Stimulated activated CD8-positive, alpha-beta memory T cell treated with anti-CD3 and anti-CD28 coated beads, Interleukin-4, amount 100 ng/mL, for 48 hours (primary cell): ENCODE measurements at places on chromosomes 4 and X.
A peak's percentile ranks its signal among the peaks of the same experiment; 100 is the strongest.

- DNase-seq: no peak
Measured at GRCh38 chr4:6668391-6668790, 25.3 kb upstream of the S100P start.

GRCh38 chrX:24002792-24003191 is 24.2 kb downstream of the KLHL15 start:
- DNase-seq: no peak

DNA sequence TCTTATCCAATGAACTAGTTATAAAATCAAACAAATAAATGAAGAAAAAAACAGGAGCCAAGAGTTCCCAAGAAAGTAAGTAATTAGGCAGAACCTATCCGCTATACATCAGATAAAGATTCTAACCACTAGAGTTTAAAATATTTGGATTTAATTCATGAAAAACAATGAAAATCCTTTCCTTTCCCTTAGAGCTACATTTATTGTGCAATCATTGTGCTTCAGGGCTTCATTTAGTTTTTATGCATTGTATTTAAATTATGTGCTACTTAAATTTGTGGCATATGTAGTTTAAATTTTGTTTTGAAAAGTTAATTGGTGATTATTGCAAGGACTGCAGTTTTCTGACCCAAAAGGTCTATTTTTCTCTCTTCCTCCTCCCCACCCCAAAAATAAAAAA is 17.9 kb downstream of the GNRHR start:
- no peak for DNase-seq

- peak; percentile 28 for DNase-seq
Measured at GRCh38 chrX:103464072-103464773, 55.1 kb downstream of the RAB40A start.

DNA sequence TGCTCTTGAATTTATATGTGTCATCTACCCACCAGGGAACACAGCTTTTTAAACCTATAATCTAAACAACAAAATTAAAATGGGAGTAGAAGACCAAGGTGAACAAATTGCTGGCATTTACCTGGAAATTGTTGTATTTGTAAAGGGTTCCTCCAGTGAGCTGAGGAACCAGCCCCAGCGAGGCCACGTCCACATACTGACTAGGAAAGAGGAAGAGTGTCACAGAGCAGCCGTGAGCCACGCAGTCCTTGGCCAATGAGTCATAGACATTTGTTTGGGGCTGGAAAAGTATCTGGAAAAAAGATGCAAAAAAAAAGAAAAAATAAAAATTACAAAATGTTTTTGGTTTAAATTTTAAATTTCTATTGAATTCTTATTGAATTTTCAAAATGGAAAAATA is 58.7 kb downstream of the METTL14 start:
- no peak for DNase-seq

- no peak for DNase-seq
Measured at GRCh38 chr4:147060151-147060931, 114.7 kb upstream of the TTC29 start.

DNA sequence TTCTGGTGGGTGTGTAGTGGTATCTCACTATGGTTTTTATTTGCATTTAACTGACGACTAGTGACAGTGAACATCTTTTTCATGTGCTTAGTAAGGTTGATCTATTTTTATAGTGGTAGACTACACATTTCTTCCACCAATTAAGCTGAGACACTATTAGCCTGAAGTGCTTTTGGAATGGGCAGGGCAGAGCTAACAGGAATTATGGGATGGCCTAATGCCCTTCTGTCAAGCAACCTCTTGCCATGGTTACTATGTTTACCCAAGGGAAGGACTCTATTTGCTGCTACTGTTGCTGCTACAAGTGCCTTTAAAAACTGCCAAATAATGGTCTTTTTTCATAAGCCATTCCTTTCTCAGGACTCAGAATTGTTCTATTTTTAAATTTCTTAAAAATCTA is 676.7 kb upstream of the ACTRT1 start:
- no peak for DNase-seq

GRCh38 chrX:35590210-35590609 is 207.9 kb upstream of the MAGEB16 start:
- no peak for DNase-seq

DNA sequence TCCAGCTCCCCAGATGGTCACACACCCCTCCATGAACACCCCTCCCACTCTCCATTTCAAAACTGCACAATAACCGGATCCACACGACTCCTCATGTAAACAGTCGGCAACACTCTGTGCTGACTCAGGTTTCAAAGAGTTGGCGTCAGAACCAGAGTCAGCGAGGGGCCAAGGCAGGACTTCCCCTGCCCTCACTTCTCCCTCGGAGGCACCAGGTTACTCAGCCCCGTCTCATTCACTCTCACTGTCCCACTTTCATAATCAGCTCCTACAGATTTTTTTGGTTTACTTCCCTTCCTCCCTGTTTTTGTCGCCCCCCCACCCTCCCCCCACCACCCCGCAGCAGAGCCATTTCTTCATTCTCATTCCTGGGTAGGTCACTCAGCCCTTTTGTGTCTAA is 2.7 kb upstream of the TIMP1 start:
- peak; percentile 61 for DNase-seq

DNA sequence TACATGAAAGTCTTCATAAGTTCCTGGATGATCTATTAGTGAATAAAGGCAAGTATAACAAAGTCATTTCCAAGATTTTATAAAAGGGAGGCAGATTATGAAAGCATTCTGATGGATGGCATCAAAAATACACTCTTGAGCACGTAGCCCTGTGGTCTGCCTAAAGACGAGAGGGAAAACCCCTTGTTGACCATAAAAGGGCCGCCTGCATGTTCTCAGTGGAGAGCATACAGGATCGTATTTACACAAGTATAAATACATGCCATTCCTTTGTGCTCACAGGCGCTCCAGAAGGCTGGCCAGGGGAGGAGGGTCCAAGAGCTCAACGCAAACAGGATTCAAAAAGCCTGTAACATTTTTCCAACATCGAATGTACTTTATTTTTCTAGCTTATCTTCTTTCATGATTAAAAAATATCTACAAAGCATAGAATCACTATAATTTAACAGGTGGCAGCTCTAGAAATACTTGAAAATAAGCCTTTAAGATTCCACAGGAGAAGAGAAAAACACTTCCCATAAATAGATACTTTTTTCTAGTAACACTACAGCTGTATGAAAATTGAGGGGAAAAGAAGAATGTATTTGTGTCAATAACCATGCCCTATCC is 29.6 kb downstream of the PDGFC start:
- DNase-seq: no peak

DNA sequence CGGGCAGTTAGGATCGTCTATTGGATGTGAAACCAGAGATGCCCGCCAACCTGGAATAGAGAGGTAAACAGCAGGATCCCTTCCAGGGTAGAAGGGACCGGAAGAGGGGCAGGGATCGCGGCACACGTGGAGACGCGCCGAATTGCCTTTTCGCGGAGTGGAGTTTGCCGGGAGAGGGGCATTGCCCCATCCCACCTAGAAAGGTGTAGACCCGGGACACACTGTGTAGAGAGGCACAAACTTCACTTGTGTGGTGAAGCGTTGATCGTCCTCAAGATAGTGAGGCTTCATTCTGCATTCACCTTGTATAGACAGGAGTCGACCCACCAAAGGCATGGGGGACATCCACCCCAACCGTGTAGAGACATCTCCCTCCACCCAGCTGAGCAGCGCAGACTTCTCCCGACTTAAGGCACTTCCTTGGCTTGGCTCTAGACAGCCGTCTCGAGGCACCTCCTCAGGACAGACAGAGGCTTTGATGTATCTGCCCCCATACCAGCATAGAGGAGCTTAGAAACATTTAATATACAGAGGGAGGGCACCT is 410 bp downstream of the GNL3L start:
- no peak for DNase-seq

DNA sequence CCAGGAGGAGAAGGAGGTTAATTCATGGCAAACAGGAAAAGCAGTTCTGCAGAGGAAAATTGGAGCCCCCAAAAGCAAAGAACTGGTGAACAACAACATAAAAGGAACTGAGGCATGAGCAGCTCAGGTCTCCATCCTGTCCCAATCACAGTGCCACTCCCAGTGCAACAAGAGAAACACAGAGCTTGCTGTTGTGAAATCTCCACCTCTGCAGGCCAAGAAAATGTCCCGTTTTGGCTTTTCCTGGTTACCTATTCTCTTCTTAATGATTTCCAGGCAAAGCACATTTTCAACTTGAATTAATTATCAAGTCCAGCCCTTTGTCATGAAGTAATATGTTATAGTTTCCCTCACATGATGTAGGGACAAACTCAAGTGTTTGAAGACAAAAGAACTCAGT is 778 bp downstream of the C1QTNF7 start:
- no peak for DNase-seq

- DNase-seq: no peak
Measured at GRCh38 chr4:93658443-93658842, 170.1 kb upstream of the ATOH1 start.

- DNase-seq: no peak
Measured at GRCh38 chr4:144818136-144818535, 172.2 kb downstream of the HHIP start.

DNA sequence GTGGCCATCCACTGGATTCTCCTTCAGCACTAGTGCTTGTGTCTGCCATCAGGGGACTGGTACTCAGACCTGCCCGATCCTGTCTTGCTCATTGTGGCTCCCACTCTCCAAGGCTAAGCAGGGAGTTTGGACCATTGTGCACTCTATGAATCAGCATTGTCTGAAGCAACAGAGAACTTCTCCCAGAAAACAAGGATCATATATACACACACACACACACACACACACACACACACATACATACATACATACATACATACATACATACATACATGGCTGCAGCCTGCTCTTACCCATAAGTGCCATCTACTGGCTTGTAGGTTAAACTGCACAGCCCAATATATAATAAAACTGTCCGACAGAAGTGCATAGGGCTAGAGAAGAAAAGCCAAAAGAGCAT is 345.3 kb upstream of the LCORL start:
- DNase-seq: no peak

DNA sequence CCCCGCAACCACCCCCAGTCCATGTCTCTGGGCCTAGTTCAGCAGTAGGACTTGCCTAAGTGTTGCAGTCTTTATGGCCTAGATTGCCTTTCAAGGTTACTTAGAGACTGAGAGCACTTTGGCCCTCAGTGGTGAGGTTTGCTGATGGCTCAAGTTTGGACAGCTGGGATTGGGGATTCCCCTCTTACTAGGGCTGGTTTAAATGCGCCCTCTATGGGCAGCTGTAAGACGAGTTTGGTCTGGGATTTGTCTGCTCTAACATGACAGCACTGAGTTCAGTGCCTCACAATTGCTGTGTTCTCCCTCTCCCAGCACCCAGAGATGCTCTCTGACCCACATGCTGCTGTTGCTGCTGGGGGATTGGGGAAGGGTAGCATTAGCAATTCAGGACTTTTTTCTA is 23.1 kb downstream of the DACH2 start:
- no peak for DNase-seq

GRCh38 chr4:102403116-102403515 is 57.8 kb upstream of the SLC39A8 start:
- no peak for DNase-seq

- peak; percentile 27 for DNase-seq
Measured at GRCh38 chr4:110164856-110165255, 33.6 kb downstream of the ELOVL6 start.

DNA sequence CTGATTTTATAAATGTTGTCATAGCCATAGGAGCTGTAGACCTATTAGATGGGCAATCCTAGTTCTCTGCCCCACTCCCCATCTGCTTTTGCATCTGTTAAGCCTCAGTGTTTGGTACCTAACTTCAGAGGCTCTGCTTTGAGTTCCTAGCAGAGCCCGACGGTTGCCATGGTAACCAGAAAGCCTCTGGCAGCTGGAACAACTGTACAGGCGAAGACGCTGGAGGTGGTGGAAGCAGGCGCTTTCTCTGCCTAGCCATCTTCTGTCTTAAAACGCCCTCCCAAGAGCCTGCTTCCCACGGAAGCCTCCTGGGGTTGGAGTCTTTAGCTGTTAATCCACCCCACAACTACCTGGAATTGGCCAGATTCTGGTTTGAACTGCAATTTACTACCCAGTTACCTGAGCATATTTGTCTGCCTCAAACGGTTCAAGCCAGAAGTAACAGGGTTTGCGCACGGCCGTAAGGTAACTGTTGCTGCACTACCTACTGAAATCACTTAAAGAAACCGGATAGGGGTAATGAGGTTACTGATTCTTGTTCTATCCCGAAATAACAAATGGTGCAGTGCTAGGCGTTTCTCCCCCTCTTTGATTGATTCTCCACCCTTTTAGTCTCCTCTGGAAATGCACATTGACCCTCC is 1.0 kb upstream of the GABRG1 start:
- no peak for DNase-seq

GRCh38 chr4:145743641-145744040 is 63.7 kb downstream of the C4orf51 start:
- no peak for DNase-seq
